Activated CD4-positive, alpha-beta T cell treated with anti-CD3 and anti-CD28 coated beads for 24 hours (primary cell): ENCODE measurements at places on chromosomes 6 and 20.

- peak; percentile 9 for DNase-seq
These were observed 612 bp downstream of the ADAT2 start for GRCh38 chr6:143449714-143450452.

DNA sequence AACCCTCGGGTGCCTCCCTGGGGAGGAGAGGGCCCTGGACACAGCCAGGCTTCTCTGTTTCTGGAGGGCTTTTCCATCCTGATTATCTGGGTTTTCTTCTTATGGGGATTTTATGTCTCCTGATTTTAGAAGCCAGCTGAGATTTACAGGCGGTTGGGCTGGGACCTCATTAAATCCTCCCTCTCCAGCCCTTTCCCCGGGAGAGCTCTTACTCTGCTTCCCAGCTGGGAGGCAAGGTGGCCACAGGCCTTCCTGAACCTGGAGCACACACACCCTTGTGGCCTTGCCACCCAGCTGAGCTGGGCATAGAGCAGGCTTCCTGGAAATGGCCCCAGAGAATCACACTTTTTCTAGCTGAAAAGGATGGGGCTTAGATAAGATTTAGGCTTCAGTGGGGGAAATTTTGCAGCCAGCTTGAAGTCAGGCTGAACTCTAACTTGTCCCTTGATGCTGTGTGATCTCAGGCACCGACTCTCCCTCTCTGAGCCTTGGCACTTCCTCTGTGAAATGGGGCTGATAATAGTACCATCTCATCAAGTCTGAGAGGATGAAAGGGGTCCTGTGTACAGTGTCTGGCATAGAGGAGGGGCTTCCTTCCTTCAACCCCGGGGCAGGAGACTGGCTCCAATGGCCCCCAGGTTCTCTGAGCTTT is 16.6 kb downstream of the VSTM2L start:
- DNase-seq: no peak

- no peak for DNase-seq
These were observed 366.3 kb upstream of the EPHA7 start for GRCh38 chr6:93785694-93786030.

DNA sequence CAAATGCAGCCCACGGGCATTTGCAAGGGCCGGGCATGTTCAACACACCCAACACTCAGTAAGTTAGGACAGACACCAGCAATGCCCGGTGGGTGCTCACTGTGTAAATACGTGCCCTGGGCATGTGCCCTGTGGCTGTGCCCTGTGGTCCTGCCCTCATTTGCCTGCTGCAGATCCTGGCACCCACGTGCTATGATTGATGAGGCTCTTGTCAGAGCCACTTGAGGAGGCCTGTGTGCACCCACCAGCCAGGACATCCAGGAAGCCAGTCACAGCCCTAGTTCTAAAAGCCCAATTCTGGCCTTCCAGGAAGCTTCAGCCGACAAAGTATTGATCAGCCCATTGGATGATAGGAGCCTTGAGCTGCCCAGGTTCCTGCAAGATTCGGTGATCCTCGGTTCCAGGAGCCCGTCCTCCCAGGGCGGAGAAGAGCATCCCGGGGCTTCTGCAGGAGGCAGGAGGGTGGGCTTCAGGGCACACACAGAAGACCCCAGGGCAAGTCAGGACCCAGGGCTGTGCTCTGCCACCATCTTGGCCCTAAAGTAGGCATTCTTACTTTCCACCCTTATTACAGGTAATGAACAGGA is 223.9 kb downstream of the PREX1 start:
- no peak for DNase-seq

GRCh38 chr20:5614506-5614905 is 135.7 kb upstream of the SHLD1 start:
- DNase-seq: no peak

DNA sequence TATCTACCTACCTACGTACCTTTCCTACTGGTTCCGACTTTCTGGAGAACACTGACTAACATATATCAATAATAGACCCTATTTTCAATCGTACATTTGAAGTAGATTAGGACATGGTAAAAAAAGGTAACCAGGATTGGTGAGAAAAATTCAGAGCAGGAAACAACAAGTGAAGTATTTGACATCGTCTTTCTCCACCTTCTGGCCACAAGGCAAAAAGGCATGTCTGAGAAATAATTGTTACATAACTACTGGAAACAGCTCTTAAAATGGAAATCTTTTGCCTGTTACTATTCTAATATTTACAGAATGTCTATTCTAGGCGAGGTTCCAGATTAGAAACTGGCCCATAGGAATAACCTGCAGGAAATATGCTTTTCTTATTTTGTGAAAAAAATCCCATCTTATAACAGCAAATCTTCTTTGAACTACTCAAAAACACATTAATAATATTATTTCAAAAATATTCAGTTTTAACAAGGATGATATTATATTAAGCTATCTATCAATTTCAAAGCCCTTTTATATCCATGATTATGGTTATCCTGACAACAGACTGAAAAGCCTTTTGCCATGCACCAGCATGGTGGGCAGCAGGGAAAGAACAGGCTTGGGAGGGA is 80.8 kb downstream of the RCAN2 start:
- DNase-seq: no peak

DNA sequence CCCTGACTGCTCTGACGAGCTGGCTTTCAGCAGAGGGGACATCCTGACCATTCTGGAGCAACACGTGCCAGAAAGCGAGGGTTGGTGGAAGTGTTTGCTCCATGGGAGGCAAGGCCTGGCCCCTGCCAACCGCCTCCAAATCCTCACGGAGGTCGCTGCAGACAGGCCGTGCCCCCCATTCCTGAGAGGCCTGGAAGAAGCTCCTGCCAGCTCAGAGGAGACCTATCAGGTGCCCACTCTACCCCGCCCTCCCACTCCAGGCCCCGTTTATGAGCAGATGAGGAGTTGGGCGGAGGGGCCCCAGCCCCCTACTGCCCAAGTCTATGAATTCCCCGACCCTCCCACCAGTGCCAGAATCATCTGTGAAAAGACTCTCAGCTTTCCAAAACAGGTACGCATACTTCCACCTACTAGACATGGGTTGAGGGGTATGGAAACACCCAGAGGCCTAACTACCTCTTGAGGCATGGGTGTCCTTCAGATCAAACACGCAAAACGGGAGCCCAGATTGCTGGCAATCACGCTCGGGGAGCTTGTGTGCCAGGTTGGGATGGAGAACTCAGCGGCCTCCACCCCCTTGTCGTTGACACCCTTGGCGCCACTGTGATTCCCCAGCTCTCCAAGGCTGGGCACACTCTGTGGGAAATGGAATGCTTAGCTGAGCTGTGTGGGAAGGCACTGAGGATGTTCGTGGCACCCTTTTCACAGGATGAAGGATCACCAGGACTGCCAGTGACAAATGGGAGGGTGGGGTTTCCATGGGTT is 25.3 kb downstream of the CASS4 start:
- no peak for DNase-seq

DNA sequence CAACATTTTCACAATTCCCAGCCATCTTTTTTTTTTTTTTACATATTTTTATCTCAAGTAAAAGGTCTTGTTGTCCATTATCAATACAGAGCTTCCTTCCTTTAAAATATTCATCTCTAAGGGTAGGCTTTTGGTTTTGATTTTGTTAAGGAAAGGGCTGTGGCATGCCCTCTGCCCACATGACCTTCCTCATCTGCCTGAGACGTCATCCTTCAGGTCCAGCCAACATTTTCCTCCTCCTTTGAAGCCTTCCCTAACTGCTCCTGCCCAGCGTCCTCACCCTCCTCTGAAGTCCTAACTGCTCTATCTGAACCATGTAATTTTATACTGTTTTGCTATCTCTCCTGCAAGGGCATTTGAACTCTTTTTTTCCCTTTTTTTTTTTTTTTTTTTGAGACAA is 73.9 kb upstream of the TGM3 start:
- no peak for DNase-seq
